ENCODE measurements at places on chromosomes 12 and 14.
A peak's percentile ranks its signal among the peaks of the same experiment; 100 is the strongest.

GRCh38 chr12:119668324-119668841, 450 bp downstream of the PRKAB1 start:
- DNase-seq = no peak

DNA sequence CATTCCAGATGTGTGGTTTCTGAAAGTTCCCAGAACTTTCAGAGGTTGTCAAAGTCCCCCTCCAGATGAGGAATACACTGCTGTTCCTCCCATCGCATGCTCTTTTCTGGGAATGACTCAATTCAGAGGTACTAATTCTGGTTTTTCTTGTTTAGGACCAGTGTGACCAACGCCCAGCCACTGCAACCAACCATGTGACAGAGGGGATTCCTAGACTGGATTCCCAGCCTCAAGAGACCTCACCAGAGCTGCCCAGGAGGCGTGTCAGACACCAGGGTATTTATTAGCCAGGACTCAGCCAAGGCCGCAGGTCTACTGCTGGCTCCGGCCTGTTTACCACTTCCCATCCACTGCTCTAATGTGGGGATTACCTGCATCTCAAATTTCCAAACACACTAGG, 24.2 kb downstream of the TRAFD1 start:
- no peak for DNase-seq

DNA sequence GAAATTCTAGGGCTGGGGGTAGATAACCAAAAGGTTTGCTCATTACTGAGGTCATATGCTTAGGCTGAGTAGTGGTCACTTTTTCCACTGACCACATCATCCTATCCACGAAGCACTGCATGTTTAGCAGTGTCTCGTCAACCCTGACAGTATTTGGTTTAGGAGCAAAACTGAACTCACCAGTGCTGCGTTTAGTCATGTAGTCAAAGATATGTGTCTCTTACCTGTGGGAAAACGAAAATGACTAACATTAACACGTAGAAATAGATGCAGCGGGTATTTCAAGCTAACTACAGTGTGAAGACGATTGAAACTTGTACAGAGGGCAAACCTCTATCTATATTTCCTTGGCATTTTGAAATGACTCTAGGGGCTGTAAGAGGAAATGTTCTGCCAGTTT, 34.6 kb downstream of the MTHFD1 start:
- DNase-seq = no peak

- no peak for DNase-seq
Observed at GRCh38 chr14:52081964-52082363, 13.1 kb upstream of the NID2 start.

- no peak for DNase-seq
Observed at GRCh38 chr12:52020539-52021336, 14.0 kb downstream of the TAMALIN start.

- DNase-seq = peak; percentile 1
Observed at GRCh38 chr14:57317248-57317833, 48.6 kb downstream of the AP5M1 start.

- no peak for DNase-seq
Observed at GRCh38 chr14:90750191-90750590, 66.0 kb downstream of the TTC7B start.

DNA sequence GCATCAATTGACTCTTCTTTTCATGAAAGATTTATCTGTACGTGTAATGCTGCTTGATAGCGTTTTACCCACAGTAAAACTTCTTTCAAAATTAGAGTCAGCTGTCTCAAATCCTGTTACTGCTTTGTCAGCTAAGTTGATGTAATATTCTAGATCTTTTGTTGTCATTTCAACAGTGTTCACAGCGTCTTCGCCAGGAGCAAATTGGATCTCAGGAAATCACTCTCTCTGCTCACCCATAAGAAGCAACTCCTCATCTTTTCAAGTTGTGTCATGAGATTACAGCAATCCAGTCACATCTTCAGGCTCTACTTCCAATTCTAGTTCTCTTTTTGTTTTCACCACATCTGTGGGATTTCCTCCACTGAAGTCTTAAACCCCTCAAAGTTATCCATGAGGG, 9.5 kb downstream of the PCNX1 start:
- DNase-seq = no peak

- no peak for DNase-seq
Observed at GRCh38 chr12:18868717-18869116, 130.8 kb downstream of the CAPZA3 start.

DNA sequence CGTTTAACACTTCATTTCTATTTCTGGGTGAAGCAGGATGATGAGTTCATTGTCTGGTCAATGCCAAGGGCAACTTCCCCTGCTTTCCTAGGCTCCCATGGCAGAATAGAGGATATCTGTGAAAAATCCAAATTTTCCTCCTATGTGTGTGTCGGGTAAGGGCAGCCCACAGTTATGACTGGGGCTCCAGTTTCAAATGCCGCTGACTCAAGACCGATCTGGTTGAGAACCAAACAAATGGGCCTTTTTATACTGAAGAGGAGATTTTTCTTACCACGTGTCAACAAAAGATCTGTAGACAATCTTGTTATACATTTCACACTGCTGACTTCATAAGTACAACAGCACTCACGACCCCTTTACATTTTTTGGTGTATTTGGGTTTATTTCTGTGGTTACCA, 120.8 kb downstream of the CHST11 start:
- no peak for DNase-seq

DNA sequence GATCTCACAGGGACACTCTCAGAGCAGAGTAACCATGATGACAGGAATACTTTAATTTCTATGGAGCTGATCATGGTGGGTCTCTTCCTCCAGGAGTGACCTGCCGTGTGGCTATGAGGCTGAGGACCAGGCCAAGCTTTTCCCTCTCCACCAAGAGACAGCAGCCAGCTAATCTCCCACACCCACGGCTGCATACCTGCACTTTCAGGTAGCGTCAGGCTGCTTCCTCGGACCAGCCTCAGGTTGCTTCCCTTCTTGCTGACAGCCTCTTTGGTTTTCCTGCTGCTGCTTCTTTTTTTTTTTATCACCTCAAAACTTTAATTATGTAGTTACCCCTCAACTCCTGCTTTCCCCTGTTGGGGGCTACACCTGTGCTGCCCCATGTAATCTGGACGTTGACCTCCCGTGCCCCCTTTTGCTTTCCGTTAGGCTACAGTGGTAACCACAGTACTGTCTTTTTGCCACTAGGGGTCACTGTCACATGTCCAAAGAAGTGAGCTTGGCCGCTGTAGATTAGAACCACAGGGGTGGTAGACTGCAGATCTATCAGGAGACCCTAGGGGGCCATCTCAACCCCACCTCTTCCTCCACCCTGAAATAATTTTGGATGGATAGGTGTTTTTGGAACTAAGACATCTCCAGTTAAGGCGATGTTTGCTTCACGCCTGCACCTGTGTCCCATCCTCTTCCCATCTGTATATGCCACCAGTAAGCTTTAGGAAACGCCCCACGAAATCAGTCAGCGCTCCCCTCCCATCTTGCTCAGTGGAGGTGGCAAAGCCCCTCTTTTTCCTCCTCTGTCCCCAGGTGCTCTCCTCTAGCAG, 7.8 kb upstream of the PIP4K2C start:
- DNase-seq = peak; percentile 67

- no peak for DNase-seq
Observed at GRCh38 chr12:121939186-121939585, 20.8 kb downstream of the CFAP251 start.

DNA sequence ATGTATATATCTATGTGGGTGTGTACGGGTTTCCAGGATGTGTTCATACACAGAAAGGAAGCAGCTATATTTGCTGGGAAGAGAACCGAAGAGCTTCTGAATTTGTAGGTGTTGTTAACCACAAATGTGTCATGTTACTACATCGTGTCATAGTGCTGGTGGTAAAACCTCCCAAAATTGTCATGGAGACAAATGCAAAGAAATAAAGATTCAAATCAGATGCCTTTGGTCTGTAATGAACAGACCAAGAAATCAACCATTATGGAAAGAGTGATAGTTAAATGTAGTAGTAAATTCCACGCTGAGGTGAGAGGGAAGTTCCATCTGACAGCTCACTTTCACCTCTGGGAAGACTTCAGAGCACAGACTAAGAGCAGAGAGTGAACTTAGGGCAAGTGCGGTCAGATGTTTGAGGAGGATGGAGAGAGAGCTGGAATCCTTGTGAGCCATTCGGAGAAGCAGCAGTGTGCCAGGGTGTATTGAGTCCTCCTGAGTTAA, 487.5 kb downstream of the TMEM121 start:
- no peak for DNase-seq

DNA sequence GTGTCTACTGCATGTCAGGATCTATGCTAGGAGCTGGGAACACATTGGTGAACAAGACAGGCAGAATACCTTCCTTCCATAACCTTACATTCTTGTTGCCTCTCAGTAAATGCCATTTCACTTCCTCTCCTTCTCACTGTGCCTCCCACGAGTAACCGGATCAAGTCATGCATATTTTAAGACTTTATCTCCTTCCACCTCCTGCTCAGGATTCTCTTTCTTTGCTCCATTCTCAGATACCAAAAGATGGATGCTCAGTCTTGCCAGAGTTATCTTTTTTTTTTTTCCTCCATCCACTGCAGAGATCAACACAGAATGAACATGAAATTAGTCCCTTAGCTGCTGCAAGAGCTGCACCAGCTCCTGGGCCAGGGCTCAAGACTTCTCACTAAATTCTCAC, 20.0 kb upstream of the APPL2 start:
- DNase-seq = no peak

- DNase-seq = no peak
Observed at GRCh38 chr12:19529951-19530636, 90.8 kb downstream of the AEBP2 start.
